ENCODE measurements at places on chromosomes 3 and 15.

DNA sequence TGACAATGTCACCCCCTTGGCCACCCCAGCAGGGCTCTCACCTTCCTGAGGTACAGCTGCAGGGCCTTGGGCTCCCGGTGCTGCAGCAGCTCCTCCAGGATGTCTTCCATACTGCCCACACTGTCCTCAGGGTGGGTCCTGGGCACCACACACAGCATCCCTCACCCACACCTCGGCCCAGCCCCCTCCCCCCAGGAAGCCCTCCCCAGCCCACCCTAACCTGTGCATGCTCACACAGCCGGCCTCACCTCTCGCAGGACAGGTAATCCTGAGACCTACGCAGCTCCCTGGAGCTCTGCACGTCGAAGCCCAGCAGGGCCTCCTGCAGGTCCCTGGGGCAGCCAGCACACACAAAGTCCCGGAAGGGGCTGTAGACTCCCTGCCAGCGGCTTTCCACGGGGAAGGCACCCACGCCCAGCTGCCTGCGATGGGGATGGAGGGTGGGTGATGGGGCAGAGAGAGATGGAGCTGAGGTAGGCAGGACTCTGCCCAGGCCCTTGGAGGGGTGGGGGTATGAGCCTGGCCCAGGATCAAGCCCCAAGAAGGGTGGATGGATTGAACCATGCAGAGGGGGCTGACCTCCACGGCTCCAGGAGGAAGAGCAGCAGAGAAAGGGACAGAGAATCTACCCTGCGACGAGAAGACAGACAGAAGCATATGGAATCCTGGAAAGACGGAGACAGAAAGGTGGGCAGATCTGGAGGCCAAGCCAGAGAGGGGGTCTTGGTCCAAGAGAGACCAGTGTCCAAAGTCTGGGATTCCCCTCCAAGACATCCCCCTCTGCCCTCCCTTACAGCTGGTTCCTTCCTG lies 16.7 kb downstream of the ALS2CL start:
- no peak for DNase-seq

- no peak for DNase-seq
Measured at GRCh38 chr15:86164232-86164898, 84.7 kb downstream of the AGBL1 start.

GRCh38 chr3:58334013-58334321 lies 1.3 kb downstream of the PXK start:
- DNase-seq: no peak

DNA sequence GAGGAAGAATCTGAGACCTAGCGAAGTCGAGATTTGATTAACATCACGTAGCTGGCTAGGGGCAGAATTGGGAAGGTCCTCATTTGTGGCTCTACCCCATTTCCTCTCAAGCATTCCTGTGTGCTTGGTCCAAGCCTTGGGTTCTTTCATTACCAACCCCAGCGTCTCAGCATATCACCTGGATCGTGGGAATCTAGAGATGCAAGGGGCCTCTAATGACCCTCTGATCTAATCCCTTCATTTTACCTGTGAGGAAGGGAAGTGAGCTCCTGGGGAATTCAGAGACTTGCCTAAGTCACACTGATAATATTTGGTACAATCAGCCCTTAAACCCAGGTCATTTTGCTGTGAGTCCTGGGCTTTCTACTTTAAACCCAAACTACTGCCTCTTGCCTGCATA lies 2.0 kb downstream of the GPR87 start:
- no peak for DNase-seq

- no peak for DNase-seq
Measured at GRCh38 chr15:68552344-68552743, 26.4 kb upstream of the CORO2B start.

GRCh38 chr15:100803171-100803440 lies 76.5 kb upstream of the ALDH1A3 start:
- DNase-seq: no peak

DNA sequence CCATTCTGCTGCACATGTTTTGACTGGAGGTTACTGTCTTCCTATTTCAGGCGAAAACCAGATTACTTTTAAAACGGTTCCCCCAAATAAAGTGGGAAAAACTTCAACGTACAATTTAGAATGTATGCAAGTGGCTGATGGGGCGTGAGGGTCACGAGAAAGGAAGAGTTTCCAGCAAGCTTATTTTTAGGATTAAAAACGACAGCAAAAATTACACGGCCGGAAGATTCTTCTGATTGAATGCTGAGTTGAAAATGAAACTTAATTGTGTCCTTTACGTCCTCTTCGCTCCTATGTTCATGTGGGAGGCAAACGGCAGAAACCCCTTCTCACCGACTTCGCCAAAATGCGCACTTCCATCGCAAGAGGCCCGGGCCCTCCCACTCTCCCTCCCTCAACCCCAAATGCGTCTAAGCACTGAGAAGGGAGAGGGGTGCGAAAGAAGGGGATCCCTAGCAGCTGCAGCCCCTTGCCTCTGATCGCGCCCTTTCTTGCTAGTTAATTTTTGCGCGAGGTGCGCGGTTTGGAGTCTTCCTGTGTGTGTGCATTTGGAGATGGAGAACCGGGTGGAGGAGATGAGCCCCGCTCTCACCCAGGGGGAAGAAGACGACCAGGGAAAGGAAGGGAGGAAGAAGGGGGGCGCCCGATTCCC lies 656 bp downstream of the CD47 start:
- DNase-seq: peak; percentile 50

DNA sequence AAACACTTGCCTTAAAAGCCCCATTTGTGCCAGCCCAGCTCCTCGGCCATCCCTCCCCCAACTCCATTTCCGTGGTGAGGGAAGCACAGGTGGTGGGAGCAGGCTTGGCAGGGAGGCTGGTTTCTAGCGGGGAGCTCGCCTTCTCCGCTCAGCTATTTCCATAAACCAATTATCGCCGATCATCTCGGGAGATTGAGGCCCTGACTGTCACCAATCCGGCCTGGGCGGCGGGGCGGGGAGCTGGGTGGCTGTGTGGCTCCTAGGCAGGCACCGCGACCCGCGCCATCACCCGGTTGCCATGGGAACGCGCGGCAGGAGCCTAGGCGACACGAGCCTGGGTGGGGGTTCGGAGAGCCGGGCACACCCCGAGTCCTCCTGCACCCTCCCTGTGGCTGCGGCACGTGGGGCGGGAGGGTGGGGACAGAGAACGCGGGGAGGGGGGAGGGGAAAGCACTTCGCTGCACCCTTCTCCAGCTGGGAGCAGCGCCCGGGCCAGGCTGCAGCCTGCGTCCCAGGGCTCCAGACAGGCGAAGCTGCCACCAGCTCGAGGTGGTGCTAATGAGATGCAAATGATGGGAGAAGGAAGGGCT lies 9.3 kb downstream of the CCDC33 start:
- peak; percentile 90 for DNase-seq

DNA sequence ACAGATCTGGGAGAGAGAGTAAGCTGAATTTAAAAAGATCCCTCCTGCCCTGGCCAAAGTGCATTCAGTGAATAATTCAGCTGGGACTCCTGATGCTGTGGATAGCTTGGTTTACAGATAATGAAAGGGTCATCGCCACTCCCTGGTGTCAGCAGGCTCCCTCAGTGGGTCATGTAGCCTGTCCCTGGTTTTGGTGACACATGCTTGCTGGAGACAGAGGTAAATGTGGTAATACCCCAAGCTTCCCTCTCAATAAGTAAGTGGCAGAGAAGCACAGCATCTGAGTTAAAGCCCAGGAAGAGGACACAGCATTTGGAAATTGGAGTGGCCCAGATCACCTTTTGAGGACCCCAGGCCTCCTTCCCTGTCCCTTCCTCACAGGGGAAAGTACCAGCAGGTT lies 1.8 kb downstream of the TMEM115 start:
- DNase-seq: no peak

DNA sequence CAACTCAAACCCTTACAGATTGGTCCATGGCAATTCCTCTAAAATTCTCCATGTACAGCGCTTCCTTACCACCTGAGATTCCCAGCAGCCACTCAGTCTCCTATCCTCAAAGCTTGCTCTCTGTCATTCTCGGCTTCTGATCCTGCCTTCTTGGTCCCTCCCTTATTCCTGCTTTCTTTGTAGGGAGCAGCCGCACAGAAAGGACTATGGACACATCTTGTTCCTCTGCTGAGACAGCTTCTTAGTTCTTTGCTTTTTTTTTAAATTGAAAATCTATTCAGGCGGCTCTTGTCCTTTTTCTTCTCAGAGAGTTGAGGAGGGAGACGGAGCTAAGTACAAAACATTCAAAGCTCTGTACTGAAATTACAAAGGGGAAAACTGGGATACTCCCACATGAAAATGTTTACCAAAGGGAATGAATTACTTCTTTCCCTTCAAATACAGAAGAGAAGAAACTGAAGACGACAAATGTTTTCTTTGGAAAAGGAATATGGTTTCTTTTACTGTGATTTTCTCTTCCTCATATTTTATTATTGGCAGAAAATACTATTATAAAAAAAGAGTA lies 285.1 kb downstream of the IL20RB start:
- DNase-seq: no peak

DNA sequence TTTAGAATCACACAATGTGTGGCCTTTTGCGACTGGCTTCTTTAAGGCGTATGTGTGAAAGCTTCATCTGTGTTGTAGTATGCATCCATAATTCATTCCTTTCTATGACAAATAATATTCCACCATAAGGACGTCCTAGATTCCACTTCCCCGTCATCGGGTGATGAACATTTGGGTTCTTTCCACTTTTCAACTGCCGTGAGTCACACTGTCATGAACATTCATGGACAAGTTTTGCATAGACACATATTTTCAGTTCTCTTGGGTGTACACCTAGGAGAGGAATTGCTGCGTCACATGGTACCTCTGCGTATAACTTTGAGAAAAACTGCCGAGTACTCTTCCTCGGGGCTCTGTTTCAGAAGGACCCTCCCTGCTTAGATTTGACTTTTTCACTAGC lies 97.3 kb downstream of the TOP2B start:
- DNase-seq: no peak

- DNase-seq: peak; percentile 39
Measured at GRCh38 chr15:42549032-42549491, 424 bp downstream of the HAUS2 start.

DNA sequence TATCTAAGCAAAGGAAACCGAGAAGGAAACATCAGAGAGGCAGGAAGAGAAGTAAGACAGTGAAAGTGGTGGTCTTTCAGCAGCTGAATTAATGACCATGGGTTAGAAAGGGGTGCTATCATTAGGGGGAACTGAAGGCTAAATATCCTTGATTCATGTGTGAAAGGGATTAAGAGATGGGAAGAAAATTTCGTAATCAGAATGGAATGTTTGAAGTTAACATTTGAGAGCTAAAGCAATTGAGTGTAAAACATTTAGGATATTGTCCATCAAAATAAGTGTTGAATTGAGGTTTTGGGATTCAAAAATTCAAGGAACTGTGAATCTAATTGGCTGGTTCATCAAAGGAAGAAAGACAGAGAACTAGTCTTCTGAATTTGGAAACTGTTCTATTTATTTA lies 4.1 kb upstream of the ECT2 start:
- DNase-seq: no peak

- DNase-seq: no peak
Measured at GRCh38 chr3:128550113-128550440, 57.1 kb upstream of the GATA2 start.

- no peak for DNase-seq
Measured at GRCh38 chr3:158649791-158650190, 5.5 kb downstream of the GFM1 start.

- DNase-seq: peak; percentile 11
Measured at GRCh38 chr3:133188996-133189395, 150.8 kb downstream of the TMEM108 start.
